ENCODE measurements at places on chromosomes 3 and 15.

DNA sequence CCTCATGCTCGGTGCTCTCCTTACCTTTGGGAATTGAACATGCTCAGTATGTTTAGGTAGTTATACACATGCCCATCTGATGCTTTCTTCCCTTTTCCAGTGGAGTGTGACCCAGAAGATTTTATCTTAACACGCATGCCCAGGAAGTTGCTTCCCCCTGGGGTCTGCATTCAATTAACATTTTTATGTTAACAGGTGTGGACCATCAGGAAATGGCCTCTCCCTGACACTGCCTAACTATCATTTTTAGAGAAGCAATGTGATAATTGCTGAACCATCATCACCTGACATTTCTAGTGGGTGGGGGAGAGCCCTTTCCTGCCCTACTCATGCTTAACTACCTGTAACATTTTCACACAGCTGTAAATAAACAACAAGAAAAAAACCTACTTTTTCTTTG lies 55.1 kb upstream of the TGFBR2 start:
- H3K4me1 ChIP-seq = peaks cover 29% of the 10 kb centered on the region
- H3K27me3 ChIP-seq = no peaks in the 10 kb centered on the region
- no peak for DNase-seq
- peaks cover 1% of the 10 kb centered on the region for H3K36me3 ChIP-seq
- no peak overlapping the region for H3K27ac ChIP-seq
- no peak overlapping the region for H3K4me3 ChIP-seq

GRCh38 chr15:64525828-64526530 lies 65.6 kb downstream of the ZNF609 start:
- H3K27ac ChIP-seq = peak overlapping the region; percentile 16
- H3K4me3 ChIP-seq = no peak overlapping the region
- DNase-seq = no peak
- no peaks in the 10 kb centered on the region for H3K27me3 ChIP-seq
- peaks cover 32% of the 10 kb centered on the region for H3K36me3 ChIP-seq

DNA sequence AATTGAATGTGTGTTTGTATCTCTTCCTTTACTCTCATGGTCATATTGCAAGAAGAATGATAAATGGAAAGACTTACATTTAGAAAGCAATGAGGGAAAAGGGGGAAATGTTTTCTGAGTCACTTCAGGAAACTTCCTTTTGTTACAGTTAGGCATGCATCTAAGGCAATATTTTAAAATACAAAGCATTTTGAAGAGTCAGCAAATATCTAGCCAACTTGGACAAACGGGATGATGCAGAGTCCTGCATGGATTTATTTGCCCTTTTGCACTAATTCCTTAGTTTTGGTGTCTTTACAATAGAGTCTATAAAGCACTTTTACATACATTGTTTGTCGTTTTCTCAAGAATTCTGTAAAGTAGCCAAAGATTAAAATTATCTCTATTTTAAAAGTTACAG lies 286.2 kb upstream of the UBE2E2 start:
- no peak overlapping the region for H3K4me3 ChIP-seq
- H3K27me3 ChIP-seq = no peaks in the 10 kb centered on the region
- no peaks in the 10 kb centered on the region for H3K36me3 ChIP-seq
- H3K27ac ChIP-seq = no peak overlapping the region

DNA sequence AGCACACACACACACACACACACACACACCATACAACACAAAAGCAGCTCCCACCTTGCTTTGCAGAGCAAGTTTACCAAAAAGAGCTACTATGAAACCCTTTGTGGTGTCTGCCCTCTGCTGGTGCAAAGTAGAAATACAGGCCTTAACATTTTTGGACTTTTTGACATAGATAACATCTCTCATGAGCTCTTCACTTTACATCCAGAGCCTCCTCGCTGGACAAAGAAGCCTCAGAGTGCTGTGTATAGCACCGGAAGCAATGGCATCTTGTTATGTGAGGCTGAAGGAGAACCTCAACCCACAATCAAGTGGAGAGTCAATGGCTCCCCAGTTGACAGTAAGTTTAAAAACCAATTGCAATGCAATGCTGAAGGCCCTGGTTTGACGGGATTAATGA lies 157.9 kb downstream of the CHL1 start:
- DNase-seq = no peak
- peaks cover 4% of the 10 kb centered on the region for H3K27me3 ChIP-seq
- no peak overlapping the region for H3K4me3 ChIP-seq
- H3K27ac ChIP-seq = no peak overlapping the region

DNA sequence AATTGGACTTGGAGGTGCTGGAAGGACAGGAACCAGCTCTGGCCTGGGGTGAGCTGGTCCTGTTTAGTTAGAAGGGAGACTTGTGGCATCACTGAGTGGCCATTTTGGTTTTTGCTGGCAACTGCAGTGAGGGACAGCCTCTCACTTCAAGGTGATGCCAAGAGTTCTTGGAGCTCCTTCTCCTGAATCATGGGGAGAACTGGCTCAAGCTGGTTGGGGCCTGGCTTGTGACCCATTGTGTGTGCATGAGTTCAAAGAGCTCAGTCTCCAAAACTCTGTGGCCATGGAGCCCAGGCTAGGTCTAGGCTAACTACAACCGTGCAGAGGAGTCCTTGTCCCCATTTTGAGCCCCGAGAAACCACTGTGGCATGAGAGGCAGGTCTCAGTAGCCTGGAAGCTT lies 60.1 kb upstream of the ZNF148 start:
- H3K27ac ChIP-seq = no peak overlapping the region
- H3K4me1 ChIP-seq = no peaks in the 10 kb centered on the region
- no peaks in the 10 kb centered on the region for H3K36me3 ChIP-seq
- no peak overlapping the region for H3K4me3 ChIP-seq

DNA sequence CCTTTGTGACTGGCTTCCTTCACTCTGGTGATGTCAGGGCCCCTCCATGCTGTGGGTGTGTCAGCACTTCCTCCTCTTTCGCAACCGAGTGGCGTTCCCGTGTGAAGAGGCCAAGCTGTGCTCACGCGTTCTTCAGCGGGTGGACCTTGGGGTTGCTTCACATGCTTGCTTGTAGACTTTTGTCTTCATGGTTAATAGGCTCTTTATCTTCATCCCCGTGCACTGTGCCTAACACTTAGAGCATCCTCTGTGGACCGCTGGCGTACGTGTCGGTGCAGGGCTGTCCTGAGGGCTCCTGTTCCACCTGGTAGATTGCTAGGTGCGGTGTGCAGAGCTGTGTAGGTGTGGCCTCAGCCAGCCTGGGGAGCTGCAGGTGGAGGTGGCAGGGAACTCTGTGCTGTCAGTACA lies 182.3 kb downstream of the OR4M2 start:
- H3K27me3 ChIP-seq = peaks cover 29% of the 10 kb centered on the region
- no peak for DNase-seq
- peaks cover 18% of the 10 kb centered on the region for H3K4me1 ChIP-seq
- H3K4me3 ChIP-seq = no peak overlapping the region

DNA sequence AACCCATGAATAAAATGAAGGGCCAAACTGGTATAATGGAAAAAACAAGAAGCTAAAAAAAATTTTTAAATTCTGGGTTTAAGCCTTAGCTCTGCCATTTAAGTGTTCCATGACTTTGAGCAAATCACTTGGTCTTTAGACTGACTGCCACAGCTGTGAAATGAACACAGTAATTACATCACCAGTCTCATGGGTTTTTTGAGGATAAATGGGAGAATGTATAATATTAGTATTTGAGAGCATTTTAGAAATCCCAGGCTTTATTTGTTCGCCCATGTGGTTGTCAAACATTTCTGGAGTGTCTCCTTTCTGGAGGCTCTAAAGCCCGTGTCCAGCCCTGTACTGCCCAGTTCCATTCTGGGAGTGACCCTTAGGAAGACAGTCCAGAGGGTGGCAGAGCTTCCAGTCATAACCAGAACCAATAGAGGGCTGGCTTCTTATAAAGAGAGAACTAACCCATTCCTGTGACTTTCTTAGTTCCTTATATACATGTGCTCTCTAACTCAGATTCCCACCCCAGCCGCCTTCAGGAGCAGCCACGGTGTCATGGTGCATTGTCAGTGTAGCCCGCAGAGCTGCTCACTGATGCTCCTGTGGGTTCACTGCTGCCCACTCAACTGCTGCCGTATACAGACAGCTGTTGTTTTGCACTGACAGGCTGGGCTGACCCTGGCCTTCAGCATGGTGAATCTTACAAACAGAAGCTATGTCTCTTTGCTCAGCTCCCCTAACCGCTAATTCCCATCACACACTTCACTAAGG lies 44.7 kb downstream of the BOC start:
- H3K27ac ChIP-seq = no peak overlapping the region
- no peaks in the 10 kb centered on the region for H3K4me1 ChIP-seq
- no peaks in the 10 kb centered on the region for H3K27me3 ChIP-seq
- no peak for DNase-seq

- DNase-seq = no peak
- no peaks in the 10 kb centered on the region for H3K36me3 ChIP-seq
- H3K4me3 ChIP-seq = no peak overlapping the region
These were observed 439.4 kb upstream of the RBMS3 start for GRCh38 chr3:28841441-28841840.

GRCh38 chr3:26484140-26484539 lies 138.4 kb upstream of the LRRC3B start:
- no peak overlapping the region for H3K27ac ChIP-seq
- H3K4me1 ChIP-seq = no peaks in the 10 kb centered on the region
- no peaks in the 10 kb centered on the region for H3K36me3 ChIP-seq

DNA sequence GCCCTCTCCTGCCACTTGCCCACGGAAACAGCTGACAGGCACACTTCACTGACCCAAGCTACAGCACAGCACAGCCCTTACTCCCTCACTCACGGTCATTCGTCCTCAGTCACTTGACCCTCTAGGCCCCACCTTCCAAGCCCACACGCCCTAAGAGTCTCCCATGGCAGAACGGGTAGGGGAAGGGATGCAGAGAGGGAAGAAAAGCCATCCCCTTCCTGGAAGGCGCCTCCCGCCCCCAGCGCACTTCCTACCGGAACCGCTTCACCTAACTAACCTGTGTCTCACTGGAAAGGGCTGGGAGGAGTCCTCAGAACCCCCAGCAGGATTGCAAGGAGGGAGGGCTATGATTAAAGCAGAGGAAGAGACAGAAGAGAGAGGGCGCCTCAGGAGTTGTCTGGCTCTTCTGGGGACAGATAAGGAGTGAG lies 22.9 kb downstream of the EPHB3 start:
- H3K4me3 ChIP-seq = no peak overlapping the region
- no peaks in the 10 kb centered on the region for H3K36me3 ChIP-seq
- no peaks in the 10 kb centered on the region for H3K4me1 ChIP-seq
- H3K27me3 ChIP-seq = peaks cover 29% of the 10 kb centered on the region
- H3K27ac ChIP-seq = no peak overlapping the region

- no peaks in the 10 kb centered on the region for H3K4me1 ChIP-seq
- H3K27me3 ChIP-seq = no peaks in the 10 kb centered on the region
These were observed 26.8 kb upstream of the CHRM5 start for GRCh38 chr15:33941279-33942063.

GRCh38 chr3:98188545-98188944 lies 22.0 kb downstream of the OR5H15 start:
- DNase-seq = no peak
- H3K4me1 ChIP-seq = peaks cover 5% of the 10 kb centered on the region
- H3K36me3 ChIP-seq = no peaks in the 10 kb centered on the region
- no peak overlapping the region for H3K27ac ChIP-seq

GRCh38 chr15:53987480-53987879 lies 9.2 kb downstream of the UNC13C start:
- no peak overlapping the region for H3K27ac ChIP-seq
- H3K27me3 ChIP-seq = peaks cover 21% of the 10 kb centered on the region
- H3K36me3 ChIP-seq = no peaks in the 10 kb centered on the region
- no peak for DNase-seq
- no peaks in the 10 kb centered on the region for H3K4me1 ChIP-seq

DNA sequence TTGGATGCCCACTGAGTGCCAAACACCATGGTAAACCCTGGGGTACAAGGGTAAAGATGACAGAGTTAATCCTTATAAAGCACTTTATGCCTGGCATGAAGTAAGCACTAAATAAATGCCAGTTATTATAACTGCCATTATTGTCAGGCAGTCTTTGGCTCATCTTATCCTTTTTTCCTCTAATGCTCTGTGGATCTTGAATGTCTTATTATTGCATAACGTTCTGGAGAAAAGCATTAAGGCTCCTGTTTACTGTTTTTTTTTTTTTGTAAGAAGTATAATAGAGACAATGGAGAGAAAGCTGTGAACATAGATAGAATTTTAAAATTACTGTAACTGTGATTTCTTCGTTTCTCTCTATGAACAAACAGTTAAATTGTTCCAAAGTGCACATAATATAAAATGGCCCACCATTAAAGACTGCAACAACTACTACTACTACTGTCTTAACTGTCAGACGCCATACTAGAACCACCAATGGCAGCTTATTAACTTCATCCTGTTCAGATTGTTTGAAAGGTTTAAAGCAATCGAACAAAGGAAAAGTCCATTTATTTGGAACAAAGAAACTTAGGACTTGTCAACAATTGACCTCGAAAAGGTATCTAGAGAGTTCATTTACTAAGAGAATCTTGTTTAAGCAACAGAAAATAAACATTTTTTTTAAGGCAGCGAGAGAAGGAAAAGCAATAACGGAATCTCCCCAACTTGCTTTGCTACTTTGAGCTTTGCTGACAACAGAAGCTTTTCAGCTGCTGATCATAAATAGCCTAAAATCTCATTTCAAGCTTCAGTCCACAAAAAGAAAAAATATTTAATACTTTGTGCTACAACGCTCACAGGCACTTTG lies 520.7 kb downstream of the ROBO1 start:
- H3K36me3 ChIP-seq = no peaks in the 10 kb centered on the region
- no peak overlapping the region for H3K4me3 ChIP-seq
- no peak for DNase-seq
- no peaks in the 10 kb centered on the region for H3K4me1 ChIP-seq
- no peak overlapping the region for H3K27ac ChIP-seq

GRCh38 chr3:176615826-176616225 lies 581.5 kb downstream of the TBL1XR1 start:
- H3K27ac ChIP-seq = no peak overlapping the region
- no peaks in the 10 kb centered on the region for H3K4me1 ChIP-seq
- no peak overlapping the region for H3K4me3 ChIP-seq
- no peak for DNase-seq

DNA sequence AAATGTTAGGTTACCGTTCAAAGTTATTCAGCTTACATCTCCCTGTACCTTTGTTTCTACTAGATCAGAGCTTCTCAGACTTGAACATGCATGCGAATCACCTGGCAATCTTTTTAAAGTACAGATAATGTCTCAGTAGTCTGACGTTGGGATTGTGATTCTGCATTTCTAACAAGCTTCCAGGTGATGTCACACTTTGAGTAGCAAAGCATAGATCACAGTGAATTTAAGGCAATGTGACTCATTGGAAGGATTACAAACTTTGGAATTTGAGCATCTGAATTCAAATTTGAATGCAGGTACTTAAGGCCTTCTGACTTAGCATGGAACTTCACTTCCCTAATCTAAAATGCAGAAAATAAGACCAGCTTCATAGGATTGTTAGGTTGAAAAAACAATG lies 10.8 kb upstream of the ZMAT3 start:
- DNase-seq = no peak
- H3K4me3 ChIP-seq = no peak overlapping the region
- no peak overlapping the region for H3K27ac ChIP-seq

- H3K27me3 ChIP-seq = peaks cover 31% of the 10 kb centered on the region
- H3K36me3 ChIP-seq = peaks cover 6% of the 10 kb centered on the region
- H3K4me3 ChIP-seq = peak overlapping the region; percentile 19
- peaks cover 75% of the 10 kb centered on the region for H3K4me1 ChIP-seq
These were observed 38.0 kb upstream of the XCR1 start for GRCh38 chr3:46065294-46065705.

GRCh38 chr3:5565026-5565425 lies 377.5 kb downstream of the EDEM1 start:
- no peak overlapping the region for H3K27ac ChIP-seq
- no peak overlapping the region for H3K4me3 ChIP-seq
- no peaks in the 10 kb centered on the region for H3K27me3 ChIP-seq
- H3K4me1 ChIP-seq = no peaks in the 10 kb centered on the region

All from activated naive CD8-positive, alpha-beta T cell treated with anti-CD3 and anti-CD28 coated beads for 36 hours (primary cell).